Activated CD8-positive, alpha-beta memory T cell treated with anti-CD3 and anti-CD28 coated beads for 1 hour (primary cell): ENCODE measurements at places on chromosomes 11 and 22.

DNA sequence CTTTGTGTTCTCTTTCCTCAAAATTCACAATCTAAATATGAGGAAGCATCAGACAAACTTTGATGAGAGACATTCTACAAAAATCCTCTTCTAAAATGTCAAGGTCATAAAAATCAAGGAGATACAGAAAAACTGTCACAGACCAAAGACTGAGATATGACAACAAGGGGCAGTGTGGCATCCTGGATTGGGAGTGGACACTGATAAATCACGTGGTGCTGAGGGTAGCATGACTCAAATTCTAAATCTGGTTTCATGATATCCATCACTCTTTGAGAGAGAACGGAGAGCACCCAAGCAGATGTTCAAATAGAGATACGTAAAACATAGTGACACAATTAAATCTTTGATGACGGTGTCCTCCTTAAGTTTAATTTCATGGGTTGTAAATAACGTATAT is 13.0 kb upstream of the CARD18 start:
- DNase-seq = no peak

DNA sequence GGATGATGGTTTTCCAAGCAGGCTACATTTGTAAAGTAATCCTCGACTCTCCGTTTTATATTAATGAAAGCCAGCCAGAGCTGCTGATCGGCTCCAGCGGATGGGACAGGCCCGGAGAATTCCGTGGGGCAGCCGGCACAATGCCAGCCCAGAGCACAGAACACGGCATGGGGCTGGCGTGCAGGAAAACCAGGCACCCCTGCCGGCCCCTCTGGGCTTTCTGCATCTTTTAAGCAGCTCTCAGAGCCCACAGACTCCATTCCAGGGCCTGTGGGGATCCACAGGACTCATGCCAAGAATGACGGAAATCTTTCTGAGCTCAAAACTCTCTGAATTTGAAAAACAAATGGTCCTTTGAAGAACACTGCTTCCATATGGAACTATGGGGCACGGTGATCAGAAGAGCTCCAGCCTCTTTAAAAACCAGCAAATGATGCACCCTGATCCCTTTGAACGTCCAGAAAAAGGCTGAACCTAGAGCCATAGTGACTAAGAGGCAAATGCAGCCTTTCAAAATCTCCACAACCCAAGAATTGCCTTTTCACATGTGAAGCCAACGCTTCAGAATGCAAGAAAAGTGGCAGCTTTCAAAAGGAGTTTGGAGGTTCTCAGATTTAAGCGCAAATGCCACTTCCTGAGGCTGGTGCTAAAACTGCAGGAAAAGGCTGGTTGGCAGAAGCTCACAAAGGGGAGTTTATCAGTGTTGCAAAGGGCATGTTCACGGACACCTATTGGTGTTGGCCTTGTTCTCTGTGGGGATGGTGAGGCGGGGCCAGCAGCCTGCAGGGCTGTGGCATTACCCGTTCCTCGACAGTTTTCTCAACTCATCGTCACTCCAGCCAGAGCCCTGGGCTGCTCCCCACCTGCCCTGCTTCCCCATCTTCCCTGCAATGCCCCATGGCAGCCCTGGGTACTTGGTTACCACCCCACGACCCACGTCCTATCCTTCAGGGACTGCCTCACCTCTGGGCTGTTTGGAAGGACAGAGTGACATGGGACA is 212.5 kb downstream of the CTTN start:
- no peak for DNase-seq

DNA sequence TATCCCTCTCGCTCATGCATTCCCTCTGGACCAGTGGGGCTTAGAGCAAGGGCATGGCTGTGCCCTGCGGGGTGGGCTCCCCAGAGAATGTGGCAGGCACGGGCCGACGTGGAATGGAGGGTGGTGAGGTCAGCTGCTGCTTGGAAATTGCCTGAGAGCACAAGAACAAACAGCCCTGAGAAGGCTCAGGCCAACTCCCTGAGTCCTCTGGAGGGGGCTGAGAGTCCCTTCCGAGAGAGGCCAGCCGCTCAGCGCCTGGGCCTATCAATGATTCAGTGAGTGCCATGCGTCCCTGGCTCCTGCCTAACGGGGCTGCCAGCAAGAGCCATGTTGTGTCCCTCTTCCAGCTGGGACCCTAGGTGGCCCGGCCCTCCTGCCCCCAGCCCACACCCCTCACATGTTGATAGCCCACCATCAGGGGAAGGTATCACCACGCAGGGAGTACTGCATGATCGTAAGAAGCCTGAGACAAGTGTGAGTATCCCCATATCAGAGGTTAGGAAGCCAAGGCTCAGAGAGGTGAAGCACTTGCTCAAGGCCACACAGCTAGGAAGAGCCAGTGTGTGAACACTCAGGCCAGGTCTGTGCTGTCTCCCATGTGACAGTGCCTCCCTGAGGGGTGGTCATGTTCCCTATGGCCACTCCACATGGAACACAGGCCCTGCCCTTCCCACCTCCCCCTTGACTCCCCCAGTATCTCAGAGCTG is 55.8 kb downstream of the NECTIN1 start:
- no peak for DNase-seq

DNA sequence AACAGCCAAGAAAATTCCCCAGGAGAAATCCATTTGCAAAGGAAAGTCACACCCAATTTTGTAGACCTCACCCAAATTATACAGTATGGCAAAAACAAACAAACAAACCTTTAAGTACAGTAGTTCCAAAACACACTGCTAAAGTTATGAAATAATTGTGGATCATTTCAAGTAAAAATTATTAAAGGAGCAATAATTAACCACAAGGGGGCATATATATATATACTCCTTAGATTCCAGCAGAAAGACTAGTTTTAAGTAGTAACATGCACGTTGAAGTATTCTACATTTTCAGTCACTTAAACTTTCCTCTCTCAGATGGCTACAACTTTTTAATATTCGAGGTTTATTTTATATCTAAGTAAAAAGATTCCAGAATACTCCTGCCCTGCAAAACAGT is 26.8 kb downstream of the RNF141 start:
- DNase-seq = no peak

DNA sequence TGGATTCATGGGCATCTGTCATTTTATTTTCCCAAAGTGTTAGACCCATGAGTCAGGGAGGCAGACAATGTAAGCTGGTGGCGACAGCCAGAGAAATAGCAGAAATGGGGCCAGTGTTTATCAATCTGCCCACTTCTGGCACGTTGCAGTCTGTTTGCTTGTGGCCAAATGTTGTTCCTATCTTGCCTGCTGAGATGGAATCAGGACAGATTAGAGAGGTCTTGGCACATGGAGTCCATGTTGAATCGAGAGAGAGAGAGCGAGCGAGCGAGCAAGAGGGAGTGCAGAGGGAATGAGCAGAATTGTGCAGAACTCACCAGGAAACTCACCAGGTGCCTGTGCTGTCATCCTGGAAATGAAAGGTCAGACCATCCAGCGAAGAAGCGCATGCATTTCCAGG is 21.9 kb upstream of the PARVG start:
- no peak for DNase-seq
